ENCODE measurements at places on chromosomes 12 and 14.

GRCh38 chr14:97319691-97320090, 522.5 kb downstream of the VRK1 start:
- no peak for DNase-seq

- DNase-seq, result no peak
Observed at GRCh38 chr12:80291108-80291754, 152.8 kb upstream of the PTPRQ start.

DNA sequence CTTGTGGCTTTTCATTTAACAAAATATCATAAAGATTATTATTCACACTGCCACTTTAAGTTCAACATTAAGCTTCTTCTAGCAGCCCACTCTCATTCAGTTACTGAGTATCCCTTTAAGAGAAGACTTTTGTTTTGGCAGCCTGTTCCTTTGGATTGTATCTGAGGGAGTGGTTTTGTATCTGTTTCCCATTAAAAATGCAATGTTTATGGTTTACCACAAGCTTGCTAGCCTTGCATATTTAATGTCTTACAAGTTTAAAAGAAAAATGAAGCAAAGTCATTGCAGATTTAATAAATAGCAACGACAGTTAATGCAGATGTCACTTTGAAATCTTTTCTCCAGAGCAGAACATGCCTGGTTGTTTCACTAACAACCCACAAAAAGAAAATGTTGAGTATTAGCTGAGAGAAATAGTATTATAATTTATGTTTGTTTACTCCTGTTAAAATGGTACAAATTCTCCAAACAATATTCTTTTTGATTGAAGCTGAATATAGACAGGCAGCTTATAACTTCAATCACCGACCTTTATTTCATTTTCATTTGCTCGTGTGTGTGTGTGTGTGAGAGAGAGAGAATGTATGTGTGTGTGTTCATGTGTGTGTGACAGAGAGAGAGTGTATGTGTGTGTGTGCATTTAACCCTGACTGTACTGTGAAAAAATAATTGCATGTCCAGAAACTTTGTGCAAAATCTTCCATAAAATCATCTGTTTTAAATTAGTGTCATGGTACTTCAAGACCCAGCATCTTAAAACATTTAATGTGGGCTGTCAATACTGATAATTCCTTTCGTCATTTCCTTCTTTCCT, 1.8 kb downstream of the DCN start:
- peak; percentile 12 for DNase-seq

- peak; percentile 70 for DNase-seq
Observed at GRCh38 chr12:9049520-9050133, 60.3 kb downstream of the KLRG1 start.

DNA sequence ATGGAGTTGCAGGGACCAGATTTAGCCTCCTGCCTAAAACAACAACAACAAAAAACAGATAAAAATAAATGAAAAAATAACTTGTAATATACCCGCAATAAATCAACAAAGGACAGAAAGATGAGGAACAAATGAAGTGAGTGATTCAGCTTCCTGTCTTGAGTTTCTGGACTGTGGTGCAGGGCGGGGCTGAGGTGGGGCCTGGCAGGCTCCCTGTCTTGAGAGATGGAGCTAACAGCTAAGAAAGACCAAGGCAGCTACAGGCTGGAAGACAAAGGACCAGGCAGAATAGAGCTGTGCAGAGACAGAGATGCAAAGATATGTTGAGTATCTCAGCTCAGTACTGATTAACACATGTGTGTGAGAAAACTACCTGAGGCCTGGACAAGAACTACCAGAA, 879.2 kb downstream of the AACS start:
- DNase-seq, result no peak

DNA sequence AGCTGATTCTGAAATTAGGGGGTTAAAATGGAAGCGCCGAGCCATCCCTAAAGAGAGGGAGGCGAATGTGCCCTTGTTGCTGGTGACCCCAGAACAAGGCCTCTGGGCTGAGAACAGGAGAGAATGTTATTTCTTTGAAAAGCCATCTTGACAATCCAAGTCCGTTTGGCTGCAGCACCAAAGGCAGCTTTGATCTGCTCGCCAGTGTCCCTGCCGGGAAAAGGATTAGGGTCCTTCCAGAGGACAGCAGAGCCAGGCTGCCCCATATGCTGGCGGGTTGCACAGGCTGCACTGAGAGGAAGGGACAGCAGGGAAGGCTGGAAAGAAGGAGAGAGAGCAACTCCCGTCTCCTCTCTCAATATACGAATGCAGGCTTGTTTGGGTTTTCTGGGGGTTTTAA, 141.7 kb downstream of the TMEM132C start:
- no peak for DNase-seq

DNA sequence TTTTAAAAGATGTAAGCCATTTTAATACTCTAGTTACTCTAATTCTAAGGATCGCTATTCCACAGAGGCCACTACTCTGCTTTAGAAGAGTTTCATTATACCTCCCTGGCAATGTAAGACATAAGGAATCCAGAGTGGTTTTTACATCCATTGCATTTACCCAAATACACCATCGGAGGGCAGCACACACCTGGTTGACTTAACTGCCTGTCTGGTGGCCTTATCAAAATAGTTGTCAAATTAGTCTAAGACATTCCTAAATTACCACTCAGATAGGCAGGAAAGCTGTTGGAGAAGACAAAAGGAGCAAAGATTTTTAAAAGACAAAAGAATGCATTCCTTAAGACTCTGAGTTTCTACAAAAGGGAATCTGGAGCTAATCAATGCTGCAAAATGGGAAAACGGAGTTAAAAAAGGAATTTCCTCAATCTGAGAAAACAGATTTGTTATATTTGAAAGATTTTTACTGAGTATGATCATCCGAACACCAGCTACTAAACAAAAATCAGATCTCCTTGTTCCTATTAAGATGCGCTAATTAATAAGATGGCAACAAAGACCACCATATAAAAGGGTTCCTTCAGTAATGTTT, 33.8 kb upstream of the FGD4 start:
- DNase-seq, result peak; percentile 69

Data from NCI-H526 (cell line).